ENCODE measurements at places on chromosomes 12 and 14.
A peak's percentile ranks its signal among the peaks of the same experiment; 100 is the strongest.

- no peak for DNase-seq
Measured at GRCh38 chr12:107477947-107478610, 207.5 kb upstream of the PWP1 start.

- no peak for DNase-seq
Measured at GRCh38 chr12:26828280-26829073, 4.5 kb downstream of the ITPR2 start.

GRCh38 chr14:103022002-103022684 is 35.2 kb downstream of the CDC42BPB start:
- DNase-seq = no peak

GRCh38 chr12:125971981-125972380 is 906.7 kb downstream of the AACS start:
- no peak for DNase-seq

DNA sequence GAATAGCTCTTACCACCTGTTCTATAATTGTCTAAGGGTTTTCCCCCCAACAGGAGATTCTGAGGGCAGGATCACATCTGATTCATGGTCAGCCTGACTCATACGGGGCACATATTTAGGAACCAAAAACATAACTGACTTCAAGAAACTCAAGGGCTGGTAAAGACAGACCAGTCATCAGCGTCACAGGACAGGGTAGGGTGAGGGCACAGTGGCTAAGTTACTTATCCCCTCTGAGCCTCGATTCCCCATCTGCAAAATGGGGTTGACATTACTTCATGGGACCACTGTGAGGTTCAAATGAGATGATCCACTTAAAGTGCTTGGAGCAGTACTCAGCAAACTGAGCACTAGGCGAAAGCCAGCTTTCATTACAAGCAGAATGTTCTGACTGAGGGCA is 606 bp downstream of the CINP start:
- DNase-seq = peak; percentile 34

GRCh38 chr12:59452746-59453145 is 143.1 kb upstream of the SLC16A7 start:
- no peak for DNase-seq

GRCh38 chr12:70415987-70416386 is 49.9 kb downstream of the KCNMB4 start:
- no peak for DNase-seq

DNA sequence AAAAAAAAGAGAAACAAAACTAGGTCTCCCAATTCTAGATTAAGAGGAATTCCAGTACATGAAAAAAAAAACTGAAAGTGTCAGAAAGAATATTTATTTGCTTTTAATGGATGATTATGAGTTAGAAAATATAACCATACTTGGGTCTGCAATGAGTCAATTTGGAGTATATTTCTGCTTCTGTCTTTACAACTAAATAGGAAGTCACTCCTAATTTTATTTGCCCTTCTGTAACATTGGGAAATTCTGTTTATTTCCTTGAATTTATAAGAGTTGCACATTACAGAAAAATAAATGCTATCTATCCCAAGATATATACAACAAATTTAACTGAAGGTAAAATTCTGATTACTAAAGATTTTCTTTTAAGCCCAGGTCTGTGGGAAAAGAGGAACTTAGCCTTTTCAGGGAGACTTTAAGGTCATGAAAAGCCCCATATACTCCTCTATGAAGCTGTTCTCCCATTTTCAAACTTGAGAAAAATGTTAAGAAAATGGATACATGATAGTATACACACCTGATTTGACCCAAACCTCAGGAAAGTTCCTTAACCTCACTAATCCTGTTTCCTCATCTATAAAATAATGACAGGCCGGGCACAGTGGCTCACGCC is 7.2 kb downstream of the SINHCAF start:
- no peak for DNase-seq

DNA sequence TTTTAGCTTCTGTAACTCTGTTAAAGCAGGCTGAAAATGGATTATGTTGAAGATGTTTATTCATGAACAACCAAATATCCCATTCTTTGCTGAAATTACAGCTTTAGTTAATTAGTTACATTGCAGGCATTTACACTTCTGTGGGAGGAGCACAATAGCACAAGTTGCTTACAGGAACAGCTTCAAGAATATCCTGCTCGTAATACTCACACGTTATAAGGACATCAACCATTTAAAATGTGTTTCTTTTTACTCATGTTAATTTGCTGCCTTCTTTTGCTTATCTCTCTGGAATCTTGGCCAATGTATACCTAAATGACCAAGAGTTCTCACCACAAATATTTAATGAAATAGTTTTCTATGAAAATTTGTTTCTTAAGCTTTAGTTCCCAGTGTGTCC is 305.2 kb upstream of the SYT1 start:
- DNase-seq = no peak

GRCh38 chr14:100017553-100017952 is 47.7 kb upstream of the EVL start:
- DNase-seq = no peak

DNA sequence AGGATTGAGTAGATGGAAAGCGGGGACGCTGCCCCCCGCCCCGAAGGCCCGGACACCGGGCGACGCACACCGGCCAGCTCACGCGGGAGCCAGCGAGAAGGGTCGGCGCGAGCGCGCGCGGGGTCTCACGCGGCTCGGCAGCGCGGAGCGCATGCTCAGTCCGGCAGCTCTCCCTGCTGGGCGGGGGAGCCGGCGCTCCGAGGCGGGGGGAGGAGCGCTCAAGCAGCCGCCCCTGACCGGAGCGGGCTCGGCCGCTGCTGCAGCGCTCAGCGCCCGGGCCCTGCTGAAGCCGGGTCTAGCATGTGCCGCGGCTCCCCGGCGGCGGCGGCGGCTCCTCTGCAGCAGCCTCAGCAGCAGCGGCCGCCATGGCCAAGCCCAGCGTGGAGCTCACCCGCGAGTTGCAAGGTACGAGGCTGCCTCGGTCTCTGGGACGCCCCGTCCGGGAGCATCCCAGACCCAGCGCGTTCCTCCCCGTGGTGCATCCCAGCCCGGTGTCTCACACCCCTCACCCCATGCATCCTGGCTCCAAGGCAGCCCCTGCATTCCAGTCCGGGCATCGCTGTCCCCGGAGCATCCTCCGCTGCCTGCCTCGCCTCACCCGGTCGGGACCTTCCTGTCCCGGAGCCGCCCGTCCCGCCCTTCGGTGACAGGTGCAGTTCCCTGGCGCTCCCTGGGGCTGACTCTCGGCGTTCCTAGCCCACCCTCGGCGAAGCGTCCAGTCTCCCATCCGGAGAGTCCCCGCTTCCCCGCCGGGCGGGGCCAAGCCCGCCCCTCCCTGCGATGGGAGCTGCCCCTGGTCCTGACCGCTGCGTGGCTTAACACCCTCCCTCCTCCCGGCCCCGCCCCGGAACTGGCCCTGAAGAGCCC is at the start of gene CARMIL3:
CARMIL3 (plus strand) TSS at position 221 of the 867 bp plus-strand sequence; CDS start at position 366, 145 bp downstream.
- DNase-seq = peak; percentile 33

DNA sequence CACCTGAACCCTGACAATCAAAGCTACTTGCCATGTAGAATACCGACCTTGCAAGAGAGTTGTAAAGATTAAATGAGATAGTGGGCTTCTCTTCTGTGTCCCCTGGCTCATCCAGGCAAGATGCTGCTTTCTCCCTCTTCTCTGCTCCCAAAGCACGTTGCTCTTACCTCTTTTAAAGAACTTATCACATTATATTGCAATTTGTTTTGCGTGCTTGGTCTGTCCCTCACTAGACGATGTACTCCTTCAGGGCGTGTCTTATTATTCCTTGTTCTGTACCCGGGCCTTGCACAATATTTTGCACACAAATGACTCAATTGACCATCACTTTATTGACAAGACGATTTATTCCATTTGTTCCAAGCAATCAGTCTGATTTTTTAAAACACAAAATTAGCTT is 3.3 kb downstream of the DCN start:
- DNase-seq = no peak

DNA sequence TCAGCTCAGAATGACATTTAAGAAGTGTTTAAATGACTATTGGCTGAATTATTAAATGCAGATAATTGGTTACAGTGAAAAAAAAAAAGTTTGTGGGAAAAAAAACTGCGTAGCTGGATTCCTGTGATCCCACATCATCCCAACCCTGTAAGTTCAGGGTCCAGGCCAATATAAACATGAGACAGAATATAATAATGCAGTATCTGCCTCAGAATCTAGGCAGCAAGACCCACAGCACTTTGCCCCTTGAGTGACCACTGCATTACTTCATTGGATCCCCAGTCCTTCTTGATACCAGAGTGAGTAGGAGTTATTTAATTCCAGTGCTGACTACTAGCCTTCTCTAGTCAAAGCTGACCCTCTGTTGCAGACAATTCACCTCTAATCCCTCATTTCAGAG is 272.6 kb downstream of the CCER1 start:
- no peak for DNase-seq

GRCh38 chr14:51750542-51750941 is 98.8 kb downstream of the FRMD6 start:
- DNase-seq = no peak

GRCh38 chr12:5428332-5429221 is 3.3 kb upstream of the NTF3 start:
- DNase-seq = no peak
